Osteoblast (primary cell): ENCODE measurements at places on chromosomes 11 and 22. TPM values are rescaled to one million over a fixed set of nuclear protein-coding genes. Genes with fewer than 3 reads are reported as not detected.

Gene SEPTIN3
- 0.29 and 0.36 TPM in 2 replicates for total RNA-seq

Gene CCDC15
- 2.1 and 2.2 TPM in 2 replicates for total RNA-seq

Gene GNG3
- not detected in 2 replicates for total RNA-seq

Gene C11orf87
- total RNA-seq = 4.3 and 4.7 TPM in 2 replicates

Gene CHADL
- total RNA-seq = 1.1 and 1.2 TPM in 2 replicates

DNA sequence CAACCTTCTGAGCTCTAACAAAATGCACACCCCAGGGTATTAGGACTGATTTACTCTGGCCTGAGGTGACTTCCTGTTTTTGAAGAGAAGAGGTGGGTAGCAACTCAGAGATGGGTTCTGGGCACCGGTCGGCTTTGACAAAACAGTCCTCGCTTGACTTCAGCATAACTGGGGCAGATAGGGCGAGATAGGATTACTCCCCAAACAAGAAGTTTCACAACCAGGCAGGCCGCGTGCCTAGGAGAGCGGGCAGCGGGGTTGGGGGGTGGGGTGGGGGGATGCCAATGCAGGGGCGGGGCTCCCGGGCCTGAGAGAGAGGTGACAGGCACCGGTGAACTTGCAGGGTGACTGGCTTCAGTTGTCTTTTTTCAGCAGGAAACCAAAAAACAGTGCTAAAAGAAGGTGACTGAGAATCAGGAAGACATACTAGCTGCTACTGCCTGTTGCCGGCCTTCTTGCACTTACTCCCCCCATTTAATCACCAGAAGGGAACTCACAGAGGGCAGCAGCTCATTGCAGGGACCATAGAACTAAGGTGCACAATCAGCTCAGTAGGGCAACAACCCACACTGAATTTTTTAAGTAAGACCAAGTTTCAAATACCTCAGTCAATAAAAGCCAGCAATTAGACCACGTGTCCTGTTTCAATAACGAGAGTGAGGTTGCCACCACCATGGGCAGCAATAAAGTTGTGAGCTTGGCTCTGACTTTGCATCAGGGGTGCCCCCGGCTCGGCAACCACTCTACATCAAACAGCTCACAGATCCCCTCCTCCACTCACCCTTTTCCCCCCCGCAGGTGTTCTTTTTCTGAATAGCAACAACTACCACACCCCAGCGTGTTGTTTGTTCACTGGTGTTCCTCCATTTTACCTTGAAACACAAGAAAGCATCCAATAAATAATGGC, 37.2 kb upstream of the ETS1 start:
- DNase-seq = no peak

GRCh38 chr11:57111619-57112018, 70.1 kb upstream of the LRRC55 start:
- no peak for DNase-seq

DNA sequence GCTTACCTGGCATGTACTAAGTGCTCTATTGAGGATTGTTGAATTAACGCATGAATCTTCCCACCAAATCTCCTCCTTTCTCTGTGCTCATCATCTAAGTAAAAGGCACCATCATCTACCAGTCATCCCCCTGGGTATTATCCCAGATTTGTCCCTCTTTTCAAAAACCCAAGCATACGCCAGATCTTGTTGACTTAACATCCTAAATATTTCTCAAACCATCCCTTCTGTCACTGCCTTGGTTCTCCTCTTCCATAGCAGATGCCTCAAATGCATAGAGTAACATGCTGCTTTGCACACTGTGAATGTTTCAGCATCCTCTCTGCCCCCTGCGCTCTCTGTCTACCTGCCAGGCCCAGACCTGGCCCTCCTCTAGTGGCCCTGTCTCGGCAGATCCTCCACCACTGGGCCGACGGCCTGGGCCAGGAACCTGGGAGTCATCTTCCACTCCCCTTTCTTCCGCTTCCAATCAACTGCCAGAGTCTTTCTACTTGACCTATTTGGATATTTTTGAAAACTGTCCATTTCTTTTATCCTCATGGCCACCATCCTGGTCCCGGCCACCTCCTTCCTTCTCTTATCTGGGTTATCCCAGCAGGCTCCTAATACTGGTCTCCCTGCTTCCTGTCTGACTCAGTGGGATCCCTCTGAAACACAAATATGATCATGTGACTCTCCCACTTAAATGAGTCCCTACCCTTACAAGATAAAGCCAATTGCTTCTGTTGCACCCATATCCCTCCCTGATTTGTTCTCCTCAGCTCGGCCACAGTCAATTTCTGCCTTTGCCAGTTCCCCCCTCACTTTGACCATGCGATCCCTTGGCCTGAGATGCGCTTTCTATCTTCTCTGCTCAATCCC, 3.4 kb upstream of the TAB1 start:
- DNase-seq = peak; percentile 81

DNA sequence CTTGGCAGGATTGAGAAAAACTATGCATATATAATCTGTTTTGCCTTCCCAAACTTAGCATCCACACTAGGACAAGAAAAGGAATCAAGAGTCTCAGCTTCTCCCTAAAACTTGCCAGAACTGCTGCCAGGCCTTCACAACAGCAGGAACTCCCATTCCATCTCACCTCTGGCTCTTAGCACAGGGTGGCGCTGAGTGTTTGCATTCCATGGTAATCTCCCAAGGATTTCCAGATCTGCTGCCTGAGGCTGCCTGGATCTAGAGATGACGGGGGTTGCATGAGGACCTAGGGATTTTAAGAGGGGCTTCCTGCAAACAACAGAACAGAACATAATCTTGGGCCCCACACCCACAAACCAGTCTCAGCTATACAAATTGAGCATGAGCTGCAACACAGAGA, 87.1 kb upstream of the OPCML start:
- no peak for DNase-seq

DNA sequence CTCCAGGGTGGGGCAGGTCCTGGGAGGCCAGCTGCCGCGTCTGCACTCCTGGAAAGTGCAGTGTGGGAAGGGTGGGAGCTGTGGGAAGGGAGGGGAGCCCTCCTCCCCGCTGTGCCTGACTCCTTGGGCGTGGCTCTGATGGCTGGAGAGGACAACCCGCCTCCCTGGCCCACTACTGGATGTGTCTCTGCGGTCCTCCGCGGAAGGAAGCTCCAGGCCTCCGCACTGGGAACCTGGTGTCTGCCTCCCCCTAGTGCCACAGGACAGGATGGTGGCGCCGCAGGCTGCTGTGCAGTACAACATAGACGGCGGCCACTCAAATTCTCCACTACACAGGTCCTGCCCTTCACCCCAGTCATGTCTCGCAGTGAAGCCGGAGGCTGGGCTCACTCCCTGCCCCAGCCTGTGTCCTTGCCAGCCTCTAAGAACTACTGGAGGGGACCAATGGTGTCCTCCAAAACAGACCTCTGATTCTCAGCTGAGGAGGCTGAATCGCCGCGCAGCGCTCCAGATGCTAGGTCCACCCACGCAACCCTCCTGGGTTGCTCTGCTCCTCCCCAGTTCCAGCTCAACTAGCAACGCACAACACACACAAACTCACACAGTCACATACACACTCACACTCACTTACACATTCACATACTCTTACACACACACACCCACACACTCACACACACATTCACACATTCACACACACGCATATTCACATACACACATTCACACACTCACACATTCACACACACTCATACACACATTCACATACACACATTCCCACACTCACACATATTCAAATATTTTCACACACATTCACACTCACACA, 12.4 kb upstream of the DSCAML1 start:
- peak; percentile 90 for DNase-seq

DNA sequence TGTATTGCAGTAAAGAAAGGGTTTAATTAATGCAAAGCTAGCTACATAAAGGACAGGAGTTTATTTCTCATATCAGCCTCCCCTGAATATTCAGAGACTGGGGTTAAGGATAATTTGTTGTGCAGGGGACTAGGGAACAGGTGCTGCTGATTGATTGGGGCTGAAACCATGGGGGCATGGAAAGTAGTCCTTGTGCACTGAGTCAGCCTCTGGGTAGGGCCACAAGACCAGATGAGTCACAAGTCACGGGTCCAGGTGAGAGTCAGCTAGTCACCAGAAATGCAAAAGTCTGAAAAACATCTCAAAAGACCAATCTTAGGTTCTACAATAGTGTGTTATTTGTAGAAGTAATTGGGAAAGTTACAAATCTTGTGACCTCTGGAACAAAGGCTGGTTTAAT, 32.9 kb upstream of the SYT13 start:
- peak; percentile 1 for DNase-seq

DNA sequence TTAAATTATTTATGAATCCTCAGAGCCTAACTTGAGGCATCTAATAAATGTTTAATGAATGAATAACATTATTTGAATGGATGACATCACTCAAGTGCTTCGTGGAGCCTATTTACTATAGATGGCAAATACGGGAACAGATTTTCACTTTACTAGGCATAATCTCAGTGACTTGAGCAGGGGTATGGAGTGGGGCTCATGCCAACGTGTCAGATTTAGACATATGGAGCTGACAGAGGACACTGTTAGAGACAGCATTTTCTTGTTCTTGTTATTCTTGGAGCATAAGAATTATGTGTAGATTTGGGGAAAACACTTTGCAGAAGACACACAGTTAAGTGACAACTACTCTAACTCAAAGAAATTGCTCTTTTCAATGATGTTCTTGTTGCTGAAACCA, 78.5 kb downstream of the RDX start:
- DNase-seq = no peak

DNA sequence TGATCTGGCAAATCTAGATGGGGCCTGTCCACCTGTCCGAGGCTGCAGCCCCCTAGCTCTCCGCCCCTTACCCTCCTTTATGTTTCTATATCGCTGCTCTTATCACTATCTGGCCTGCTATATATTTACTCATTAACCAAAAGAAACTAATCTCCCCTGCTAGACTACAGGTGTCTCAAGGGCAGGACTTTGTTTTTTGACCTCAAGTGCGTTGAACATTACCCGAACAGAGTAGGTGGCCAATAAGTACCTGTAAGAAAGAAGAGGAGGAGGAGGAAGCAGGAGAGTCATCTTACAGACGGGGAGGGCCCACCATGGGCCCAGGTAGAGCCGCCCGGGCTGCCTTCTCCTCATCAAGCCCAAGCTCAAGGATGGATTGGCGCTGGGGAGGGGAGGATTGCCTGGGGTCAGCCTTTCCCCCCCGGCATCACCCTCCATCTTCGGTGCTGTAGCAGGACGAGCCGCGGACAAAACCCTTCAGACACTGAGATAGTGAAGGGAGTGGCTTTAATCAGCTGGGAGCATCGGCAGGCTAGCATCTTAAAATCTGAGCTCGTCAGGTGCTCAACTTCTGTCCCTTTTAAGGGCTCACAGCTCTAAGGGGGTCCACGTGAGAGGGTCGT, 1.2 kb upstream of the P2RY6 start:
- DNase-seq = no peak

DNA sequence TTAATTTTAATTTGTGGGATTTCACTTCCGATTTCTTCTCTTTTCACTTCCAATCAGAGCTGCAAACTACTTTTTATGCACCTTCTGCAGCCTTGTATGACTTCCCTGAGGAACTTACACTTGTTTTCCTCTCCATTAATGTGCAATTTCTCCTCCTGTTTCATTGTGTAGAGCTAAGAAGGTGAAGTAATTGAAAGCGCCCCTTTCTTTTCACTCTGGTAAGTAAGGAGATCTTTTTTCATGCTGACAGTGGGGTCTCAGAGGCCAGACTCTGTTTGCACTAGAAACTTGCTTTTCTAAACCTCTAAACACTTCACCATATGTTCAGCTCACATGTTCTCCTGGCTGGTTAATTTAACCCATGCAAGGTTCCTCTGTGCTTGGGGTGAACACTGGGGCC, 117.0 kb downstream of the FANCF start:
- no peak for DNase-seq

GRCh38 chr11:118889797-118890196, 6.1 kb downstream of the CXCR5 start:
- DNase-seq = peak; percentile 97

- no peak for DNase-seq
Observed at GRCh38 chr22:22663861-22664800, 19.7 kb downstream of the GGTLC2 start.

GRCh38 chr22:37534445-37534844, 15.2 kb upstream of the CARD10 start:
- DNase-seq = peak; percentile 69
